ENCODE measurements at places on chromosomes 7 and 10. TPM values are rescaled to one million over a fixed set of nuclear protein-coding genes. Genes with fewer than 3 reads are reported as not detected.

DNA sequence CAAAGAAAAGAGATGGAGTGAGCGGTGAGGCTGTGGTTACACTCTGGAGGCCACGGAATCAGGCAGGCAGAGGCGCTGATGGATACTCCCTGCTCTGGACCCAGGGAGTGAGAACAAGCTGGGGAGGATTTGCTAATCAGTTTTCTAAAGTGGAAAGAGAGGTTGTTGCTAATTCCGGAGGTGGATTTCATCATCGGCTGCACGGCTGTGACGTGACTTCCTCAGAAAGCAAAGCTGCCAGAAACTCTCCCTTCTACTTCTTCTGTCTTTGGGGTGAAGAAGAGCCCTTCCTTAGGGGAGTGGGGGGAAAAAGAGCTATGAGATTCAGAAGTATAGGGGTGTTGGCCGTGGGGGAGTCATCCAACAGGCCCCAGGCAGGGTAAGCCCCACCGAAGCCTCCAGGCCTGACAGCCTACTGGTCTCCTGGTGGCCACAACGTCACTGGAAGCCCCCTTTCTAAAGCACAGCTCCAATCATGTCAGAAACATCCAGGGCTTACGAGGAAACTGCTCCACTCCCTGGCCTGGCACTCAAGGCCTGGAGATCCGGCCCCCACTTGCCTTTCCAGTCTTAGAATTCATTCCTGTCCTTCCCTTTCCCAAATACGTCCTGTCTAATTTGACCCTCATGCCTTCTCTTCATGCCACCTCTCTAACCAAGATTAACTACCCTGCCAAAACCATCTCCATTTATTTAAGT is 114.5 kb downstream of the HIP1 start:
- no peak overlapping the region for H3K4me3 ChIP-seq
- H3K36me3 ChIP-seq = no peaks in the 10 kb centered on the region
- DNase-seq = no peak
- H3K27me3 ChIP-seq = no peaks in the 10 kb centered on the region
- H3K4me1 ChIP-seq = peaks cover 37% of the 10 kb centered on the region

DNA sequence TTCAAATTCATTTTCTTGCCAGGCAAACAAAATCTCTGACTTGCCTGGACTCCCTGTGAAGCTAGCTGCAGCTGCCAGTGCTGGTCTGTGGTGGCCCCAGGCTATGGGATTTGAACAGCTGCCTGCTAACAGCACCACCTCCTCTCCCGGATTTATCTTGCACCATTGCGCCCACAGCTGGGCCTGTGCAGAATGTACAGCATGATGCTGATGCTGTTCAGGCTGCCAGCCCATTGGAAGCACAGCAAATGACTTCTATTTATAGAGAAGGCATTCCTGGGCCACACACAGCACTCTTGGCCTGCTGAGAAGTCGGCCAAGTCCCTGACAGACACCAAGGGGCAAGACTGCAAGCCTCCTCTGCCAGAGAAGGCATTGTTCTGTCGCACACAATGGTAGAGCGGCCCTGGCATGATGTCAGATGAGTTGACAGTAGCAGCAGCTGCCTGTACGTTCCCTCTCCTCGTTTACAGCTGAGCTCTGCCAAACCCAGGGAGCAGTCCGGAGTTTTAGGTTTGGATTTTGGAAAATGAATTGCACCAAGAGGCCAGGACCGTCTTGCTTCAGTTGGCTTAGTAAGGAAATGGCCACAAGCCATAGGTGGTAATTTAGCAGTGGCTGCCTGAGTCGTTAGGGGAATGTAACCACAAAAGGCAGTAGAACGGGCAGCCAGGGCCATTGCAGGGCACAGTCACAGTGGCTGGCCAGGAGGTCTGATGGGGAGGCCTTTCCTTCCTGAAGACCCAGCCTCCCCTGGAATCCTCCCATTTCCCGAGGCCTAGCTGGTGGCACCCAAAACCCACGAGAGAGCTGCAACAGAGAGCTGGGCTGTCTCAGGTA is 38.5 kb downstream of the MTURN start:
- H3K36me3 ChIP-seq = no peaks in the 10 kb centered on the region
- H3K27ac ChIP-seq = peak overlapping the region; percentile 23
- H3K27me3 ChIP-seq = no peaks in the 10 kb centered on the region
- DNase-seq = no peak
- no peak overlapping the region for H3K4me3 ChIP-seq

DNA sequence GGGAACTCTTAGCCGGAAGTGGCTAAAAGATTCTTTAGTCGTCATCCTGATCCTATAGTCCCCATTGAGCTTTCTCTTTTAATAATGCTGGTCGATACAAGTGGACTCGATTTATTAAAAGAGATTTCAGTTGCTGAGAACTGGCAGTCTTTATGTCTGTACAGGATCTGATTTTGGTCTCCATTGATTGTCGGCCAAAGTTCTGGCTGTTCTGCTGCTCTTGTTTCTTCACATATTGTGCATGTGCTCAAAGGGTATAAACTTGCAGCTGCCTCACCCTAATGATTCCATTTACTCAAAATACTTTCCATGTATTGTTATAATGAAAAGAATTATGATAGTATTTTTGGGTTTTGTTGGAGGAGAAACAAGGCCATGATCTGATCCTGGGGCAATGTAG is 100.7 kb upstream of the CTTNBP2 start:
- H3K36me3 ChIP-seq = no peaks in the 10 kb centered on the region
- no peak overlapping the region for H3K4me3 ChIP-seq
- no peak for DNase-seq

- no peak overlapping the region for H3K27ac ChIP-seq
- DNase-seq = no peak
- no peaks in the 10 kb centered on the region for H3K36me3 ChIP-seq
- H3K27me3 ChIP-seq = no peaks in the 10 kb centered on the region
Observed at GRCh38 chr10:5862360-5862961, 27.2 kb downstream of the ANKRD16 start.

DNA sequence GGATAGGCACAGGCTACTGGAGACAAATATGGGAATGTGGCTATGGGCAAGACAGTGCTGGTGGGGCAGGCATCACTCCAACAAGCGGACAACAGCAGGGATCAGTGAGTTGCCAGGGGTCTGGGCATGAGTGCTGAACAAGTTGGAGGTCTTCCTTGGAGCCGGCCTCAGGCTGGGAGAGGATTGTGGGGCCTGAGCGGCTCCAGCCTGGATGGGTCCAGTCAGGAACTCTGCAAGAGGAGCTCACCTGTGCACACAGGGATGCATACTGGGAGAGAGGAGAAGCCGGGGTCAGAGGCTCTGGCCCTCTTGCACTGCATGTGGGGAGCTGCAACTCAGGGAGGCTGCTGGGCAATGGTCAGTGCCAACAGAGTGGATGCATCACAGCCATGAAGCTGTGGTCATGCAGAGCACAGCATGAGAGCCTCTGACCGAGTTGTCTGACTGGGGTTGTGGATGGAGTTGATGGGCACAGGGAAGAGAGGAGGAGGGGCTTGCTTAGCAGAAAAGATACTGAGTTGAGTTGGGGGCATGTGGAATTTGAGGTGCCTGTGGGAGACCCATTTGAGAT is 204.0 kb upstream of the ZNF32 start:
- no peak overlapping the region for H3K4me3 ChIP-seq
- DNase-seq = no peak
- no peak overlapping the region for H3K27ac ChIP-seq
- H3K36me3 ChIP-seq = no peaks in the 10 kb centered on the region

GRCh38 chr7:20503278-20503950 is 112.1 kb upstream of the ABCB5 start:
- no peak for DNase-seq
- no peak overlapping the region for H3K4me3 ChIP-seq
- no peaks in the 10 kb centered on the region for H3K36me3 ChIP-seq
- no peak overlapping the region for H3K27ac ChIP-seq
- no peaks in the 10 kb centered on the region for H3K27me3 ChIP-seq
- no peaks in the 10 kb centered on the region for H3K4me1 ChIP-seq

GRCh38 chr10:131810805-131811629 is 89.8 kb upstream of the PPP2R2D start:
- no peaks in the 10 kb centered on the region for H3K4me1 ChIP-seq
- H3K36me3 ChIP-seq = no peaks in the 10 kb centered on the region
- H3K27ac ChIP-seq = no peak overlapping the region
- peak; percentile 64 for DNase-seq
- H3K4me3 ChIP-seq = no peak overlapping the region

GRCh38 chr7:27759491-27759890 is 19.5 kb downstream of the TAX1BP1 start:
- no peak overlapping the region for H3K4me3 ChIP-seq
- no peak overlapping the region for H3K27ac ChIP-seq
- no peaks in the 10 kb centered on the region for H3K27me3 ChIP-seq
- DNase-seq = no peak

GRCh38 chr10:113345826-113346624 is 206.8 kb upstream of the HABP2 start:
- H3K4me1 ChIP-seq = no peaks in the 10 kb centered on the region
- no peak for DNase-seq
- no peak overlapping the region for H3K27ac ChIP-seq
- H3K27me3 ChIP-seq = no peaks in the 10 kb centered on the region

GRCh38 chr7:143954135-143954534 is 509 bp upstream of the OR2F1 start:
- H3K27me3 ChIP-seq = no peaks in the 10 kb centered on the region
- DNase-seq = no peak
- no peaks in the 10 kb centered on the region for H3K36me3 ChIP-seq

Gene TIMM23B
- 21.1 TPM for total RNA-seq

DNA sequence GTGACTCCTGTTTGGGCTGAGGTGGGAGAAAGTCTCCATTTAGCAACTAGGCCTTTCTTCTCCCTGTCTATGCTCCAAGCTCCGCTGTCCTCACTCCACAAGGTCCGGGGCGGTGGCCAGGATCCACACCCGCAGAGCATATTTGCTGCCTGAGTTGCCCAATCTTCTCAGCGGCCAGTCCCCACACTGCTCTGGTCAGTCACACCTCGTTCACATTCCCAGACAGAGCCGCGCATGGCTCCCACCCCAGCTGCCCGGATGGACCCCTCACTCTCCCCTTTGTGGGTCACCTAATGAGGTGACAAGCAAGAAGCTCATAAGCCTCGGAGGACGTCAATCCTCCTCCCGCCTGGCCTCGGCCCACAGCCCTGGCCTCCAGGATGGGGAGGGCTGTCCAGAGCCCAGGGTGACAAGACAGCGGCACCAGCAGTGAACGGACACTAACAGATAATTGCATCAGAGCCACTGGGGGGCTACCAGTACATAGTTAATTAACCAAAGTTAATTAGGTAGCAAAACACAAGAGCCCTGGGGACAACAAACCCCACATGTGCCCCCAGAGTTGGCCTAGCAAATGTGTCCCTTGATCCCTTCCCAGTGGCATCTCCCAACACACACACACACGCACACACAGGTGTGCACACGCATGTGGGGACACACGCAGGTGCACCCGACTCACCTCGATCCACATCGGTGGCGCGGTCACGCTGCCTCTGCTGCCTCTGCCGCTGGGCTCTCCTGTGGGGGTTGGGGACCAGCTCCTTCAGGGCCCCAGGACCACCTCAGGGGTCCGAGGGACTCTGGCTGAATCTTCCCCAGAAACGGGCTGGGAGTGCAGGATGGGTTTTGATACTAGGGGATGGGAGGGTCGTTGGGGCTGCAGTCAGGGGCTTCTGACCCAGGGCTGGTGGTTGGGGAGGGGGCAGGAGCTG is 11.8 kb downstream of the EPHA1 start:
- H3K4me1 ChIP-seq = peaks cover 33% of the 10 kb centered on the region
- H3K4me3 ChIP-seq = no peak overlapping the region
- H3K27me3 ChIP-seq = no peaks in the 10 kb centered on the region
- DNase-seq = peak; percentile 81
- H3K27ac ChIP-seq = peak overlapping the region; percentile 19

DNA sequence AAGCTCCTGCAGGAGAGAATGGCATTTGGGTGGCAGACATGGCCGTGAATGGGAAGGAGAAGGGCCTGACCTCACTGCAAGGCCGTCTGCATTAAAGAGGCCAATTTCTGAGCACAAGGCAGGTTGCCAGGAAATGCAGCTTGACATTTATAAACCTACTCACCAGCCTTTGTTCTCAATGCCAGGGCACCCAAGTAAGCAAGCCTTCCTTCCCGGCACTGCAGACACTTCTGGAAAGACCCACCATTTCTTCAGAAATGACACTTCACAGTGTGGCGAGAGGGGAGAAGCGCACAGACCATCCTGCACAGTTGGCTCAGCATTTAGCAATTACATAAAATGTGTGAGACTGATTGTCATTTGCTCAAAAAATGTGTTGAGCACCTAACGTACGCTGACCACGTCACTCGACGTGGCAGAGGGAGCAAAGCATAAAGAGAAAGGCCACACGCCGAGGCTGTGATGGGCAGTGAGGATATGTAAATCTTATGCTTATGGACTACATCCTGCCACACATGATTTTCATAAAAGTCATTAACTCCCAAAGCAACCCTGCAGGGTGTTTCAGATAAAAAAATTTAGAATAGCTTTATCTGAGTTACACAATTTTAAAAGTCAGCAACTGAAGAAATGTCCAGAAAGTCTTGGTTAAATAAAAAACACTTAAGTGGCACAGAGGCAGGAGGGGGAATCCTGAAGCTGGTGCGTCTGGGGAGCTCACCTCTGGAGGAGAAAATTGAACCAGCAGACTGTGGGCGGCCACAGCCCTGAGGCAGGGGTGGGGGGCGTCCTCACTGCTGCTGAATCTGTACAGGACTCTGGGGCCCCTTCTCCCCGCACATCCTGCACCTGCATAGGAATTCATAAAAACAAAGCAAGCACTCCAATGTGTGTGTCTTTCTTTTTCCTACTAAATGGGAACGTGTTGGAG is 543.8 kb downstream of the PTPRN2 start:
- no peak overlapping the region for H3K27ac ChIP-seq
- no peak for DNase-seq
- no peaks in the 10 kb centered on the region for H3K36me3 ChIP-seq
- H3K27me3 ChIP-seq = no peaks in the 10 kb centered on the region

GRCh38 chr7:106982415-106982814 is 62.1 kb upstream of the PRKAR2B start:
- no peaks in the 10 kb centered on the region for H3K36me3 ChIP-seq
- H3K27me3 ChIP-seq = no peaks in the 10 kb centered on the region
- no peak overlapping the region for H3K27ac ChIP-seq
- DNase-seq = no peak
- H3K4me3 ChIP-seq = no peak overlapping the region

- DNase-seq = peak; percentile 56
- H3K4me3 ChIP-seq = peak within 1 kb of the TSS; percentile 48
- no peaks in the 10 kb centered on the region for H3K4me1 ChIP-seq
- no peaks in the 10 kb centered on the region for H3K36me3 ChIP-seq
Observed at GRCh38 chr10:19816411-19817230, at the start of gene PLXDC2. Gene PLXDC2 (plus strand): TSS chr10:19816432.

- H3K4me1 ChIP-seq = no peaks in the 10 kb centered on the region
- H3K27me3 ChIP-seq = no peaks in the 10 kb centered on the region
- DNase-seq = no peak
- H3K36me3 ChIP-seq = no peaks in the 10 kb centered on the region
Observed at GRCh38 chr10:25820874-25821273, 113.2 kb upstream of the MYO3A start.

All from upper lobe of left lung (tissue), 6 donors.